Activated CD4-positive, alpha-beta T cell treated with anti-CD3 and anti-CD28 coated beads, Interleukin-2, Interleukin-6, amounts not matched to agents 100 ng/mL and 50 ng/mL, durations not matched to agents 16 hours and 8 hours (primary cell): ENCODE measurements at places on chromosomes 6 and 20.

GRCh38 chr20:25686081-25687067 lies 10.3 kb downstream of the ZNF337 start:
- DNase-seq: no peak

GRCh38 chr6:15569035-15569995 lies 93.5 kb downstream of the DTNBP1 start:
- DNase-seq: no peak

GRCh38 chr20:3077618-3078134 lies 6.3 kb downstream of the OXT start:
- DNase-seq: peak; percentile 22

DNA sequence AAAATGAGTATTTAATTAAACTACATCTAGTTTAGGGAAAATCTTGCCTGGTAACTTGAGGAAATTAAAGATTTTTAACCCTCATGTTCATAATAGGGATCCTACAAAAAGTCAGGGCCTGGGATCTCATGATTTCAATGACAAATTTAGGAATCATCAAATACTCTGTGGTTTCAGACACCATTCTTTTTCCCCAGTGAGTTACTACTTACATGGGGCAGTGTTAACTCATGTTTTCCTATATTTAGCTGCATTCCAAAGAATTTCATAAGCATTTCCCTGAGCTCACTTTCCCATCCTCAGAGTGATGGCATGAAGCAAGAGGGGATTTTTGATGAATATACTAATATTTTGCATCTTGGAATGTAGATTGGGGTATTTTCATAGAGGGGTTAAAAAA lies 321.7 kb downstream of the CENPW start:
- no peak for DNase-seq

DNA sequence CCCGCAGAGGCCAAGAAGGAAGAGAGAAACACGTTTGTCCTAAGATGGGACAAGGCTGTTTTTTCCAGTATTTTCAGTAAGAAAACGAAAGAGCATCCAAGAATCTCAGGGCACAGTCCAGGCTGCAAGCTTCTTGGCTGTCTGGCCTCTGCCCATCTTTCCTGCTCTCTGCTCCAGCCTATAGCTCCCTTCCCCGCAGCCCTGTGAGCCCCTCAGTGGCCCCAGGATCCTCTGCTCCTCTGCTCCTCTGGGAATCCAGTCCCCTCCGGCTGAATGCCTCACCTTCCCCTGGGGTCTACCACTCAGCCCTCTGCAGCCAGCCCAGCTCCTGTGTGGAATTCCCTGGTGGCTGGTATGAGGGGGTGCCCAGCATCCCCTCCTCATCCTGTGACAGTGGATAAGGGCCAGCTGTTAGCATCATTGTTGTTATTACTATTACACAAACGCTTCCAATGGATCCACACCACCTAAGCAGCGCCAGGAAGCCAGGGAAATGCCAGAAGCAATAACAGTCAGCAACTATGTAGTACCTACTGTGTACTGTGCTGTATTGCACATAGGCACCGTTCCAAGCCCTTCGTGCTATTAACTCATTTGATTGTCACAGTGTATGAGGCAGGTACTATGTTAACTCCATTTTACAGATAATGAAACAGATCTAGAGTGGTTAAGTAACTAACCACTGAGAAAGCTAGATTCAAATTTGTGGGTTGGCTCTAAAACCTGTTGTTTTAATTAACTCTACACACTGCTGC lies 60.3 kb upstream of the PTPN1 start:
- DNase-seq: no peak

DNA sequence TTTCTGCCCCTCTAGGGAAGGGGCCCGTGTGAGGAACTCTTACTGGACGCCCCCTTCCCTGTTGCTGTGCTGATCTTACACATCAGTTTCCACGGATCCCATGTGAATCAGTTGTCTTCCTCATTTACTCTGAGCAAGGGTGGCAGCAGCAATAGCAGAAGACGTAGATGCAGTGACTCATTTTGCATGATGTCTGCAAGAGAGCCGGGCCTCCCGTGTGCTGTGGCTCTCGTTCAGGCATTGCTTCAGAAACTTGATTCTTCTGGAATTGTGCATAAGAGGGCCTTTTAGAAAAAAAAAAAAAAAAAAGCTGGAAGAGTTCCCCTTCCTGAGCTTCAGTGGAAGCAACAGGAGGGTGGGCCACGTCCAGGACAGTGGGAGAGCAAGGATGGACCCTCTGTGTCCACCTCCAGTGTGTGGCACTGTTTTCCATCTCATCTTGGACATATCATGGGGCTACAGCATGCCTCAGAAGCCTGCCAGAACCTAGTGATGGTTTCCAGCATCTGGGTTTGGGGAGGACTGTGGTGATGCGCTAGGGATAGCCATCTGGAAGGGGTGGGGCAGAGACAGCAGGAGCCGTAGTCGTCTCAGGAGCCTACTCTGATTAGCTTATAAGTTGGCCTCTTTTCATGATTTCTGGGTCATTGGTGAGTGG lies 62.1 kb downstream of the FOXO3 start:
- no peak for DNase-seq

- no peak for DNase-seq
Measured at GRCh38 chr20:58023781-58024180, 204.7 kb downstream of the ANKRD60 start.

- no peak for DNase-seq
Measured at GRCh38 chr6:137921823-137922222, 54.8 kb downstream of the TNFAIP3 start.

- DNase-seq: no peak
Measured at GRCh38 chr6:117545161-117545595, 57.1 kb downstream of the GOPC start.

GRCh38 chr6:135990855-135991464 lies 139.5 kb downstream of the PDE7B start:
- no peak for DNase-seq

DNA sequence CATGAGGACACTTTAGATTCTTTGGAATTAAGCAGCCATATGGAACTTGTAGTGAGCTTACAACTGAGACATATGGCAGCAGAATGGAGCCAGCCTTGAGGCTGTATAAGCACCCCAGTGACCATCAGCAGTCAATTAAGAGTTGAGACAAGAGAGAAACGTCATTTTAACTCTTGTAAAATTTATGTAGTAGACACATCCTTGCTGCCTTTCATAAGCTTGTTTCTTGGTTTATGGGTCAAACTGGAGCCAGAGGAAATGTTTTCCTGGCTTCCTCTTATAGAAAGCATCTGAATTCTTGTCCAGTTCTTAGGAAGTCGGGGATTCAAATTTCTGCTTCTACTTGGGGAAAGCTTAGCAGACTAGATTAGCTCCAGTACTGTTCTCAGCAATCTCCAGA lies 745.1 kb upstream of the MARCKS start:
- no peak for DNase-seq

GRCh38 chr20:40502576-40502975 lies 186.5 kb downstream of the MAFB start:
- DNase-seq: no peak

DNA sequence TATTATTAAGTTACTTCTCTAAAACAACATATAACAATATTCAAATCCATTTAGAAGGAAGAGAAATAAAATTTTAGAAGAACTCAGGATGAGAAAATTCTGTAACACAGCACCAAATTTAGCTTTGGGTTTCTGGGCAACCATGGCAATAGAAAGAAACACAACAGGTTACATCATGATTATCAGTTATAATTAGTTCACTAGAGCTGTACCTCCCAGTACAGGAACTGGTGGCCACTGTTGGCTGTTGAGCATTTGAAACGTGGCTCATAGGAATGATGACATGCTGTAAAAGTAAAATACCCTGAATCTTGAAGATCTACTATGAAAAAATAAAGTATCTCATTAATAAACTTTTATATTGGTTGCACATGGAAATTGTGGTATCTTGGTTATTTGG lies 23.7 kb upstream of the MAP3K4 start:
- DNase-seq: no peak

- DNase-seq: no peak
Measured at GRCh38 chr6:134666125-134666524, 283.8 kb downstream of the ALDH8A1 start.

DNA sequence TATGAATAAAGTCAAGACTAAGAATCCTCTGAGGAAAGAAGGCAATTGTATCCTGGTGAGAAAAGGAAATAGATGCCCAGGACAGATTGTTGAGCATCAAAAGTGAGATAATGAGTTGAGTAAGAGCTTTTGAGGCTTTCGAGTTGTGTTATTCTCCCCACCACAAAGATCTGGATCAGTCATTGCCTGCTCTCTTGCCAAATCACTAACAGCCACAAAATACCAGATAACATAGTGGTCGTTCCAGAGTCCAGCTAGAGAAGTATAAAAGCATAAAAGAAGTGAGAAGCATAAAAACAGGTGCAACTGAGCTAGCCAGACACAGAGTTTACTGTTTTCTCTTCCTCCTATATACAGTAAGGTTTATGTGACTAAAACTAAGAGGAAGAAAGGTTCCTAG lies 4.9 kb downstream of the SPINT4 start:
- peak; percentile 67 for DNase-seq

DNA sequence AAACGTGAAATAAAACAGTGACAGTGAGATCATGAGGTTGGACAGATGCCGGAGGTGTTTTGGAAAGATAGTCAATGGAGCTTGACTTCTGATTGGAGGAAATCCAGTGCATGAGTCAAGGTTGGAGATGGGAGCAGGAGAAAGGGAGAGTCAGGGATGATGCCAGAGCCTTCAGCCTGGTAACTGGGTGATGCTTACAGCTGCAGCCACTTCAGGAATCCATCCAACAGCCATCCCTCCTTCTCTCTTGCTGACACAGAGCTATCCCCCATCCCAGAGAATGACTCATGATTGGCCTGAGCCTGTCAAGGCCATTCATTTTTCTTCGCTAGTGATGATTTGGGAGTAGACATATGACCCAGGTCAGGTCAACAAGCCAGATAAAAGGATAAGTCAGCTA lies 112.8 kb downstream of the SAMD5 start:
- DNase-seq: no peak

DNA sequence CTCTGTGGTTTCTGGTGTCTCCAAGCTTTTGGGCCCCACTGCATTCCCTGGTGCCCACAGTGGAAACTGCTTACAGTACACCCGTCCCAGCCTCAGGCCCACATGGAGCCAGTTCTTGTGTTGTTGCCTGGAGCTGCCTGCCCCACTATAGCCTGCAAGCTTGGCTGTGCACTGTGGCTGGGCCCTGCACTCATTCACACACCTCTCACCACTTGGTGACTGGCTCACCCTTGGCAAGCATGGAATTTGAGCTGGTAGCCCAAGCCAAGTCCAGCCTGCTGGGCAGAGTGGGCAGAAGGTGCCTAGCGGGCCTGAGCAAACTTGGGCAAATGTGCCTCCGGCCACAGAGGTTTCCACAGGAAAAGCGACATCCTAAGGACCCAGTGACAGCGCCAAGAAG lies 472.3 kb downstream of the MMUT start:
- DNase-seq: no peak

- DNase-seq: no peak
Measured at GRCh38 chr20:18430172-18430826, 36.5 kb downstream of the DZANK1 start.
